Stimulated activated naive B cell treated with anti-CD40 and anti-IgM and Interleukin-4, amounts not matched to agents 10 μg/mL and 1 μg/mL and 100 μg/mL, for 72 hours (primary cell): ENCODE measurements at places on chromosomes 7 and 10.

GRCh38 chr10:10819206-10819856 is 198.3 kb upstream of the CELF2 start:
- DNase-seq: no peak

DNA sequence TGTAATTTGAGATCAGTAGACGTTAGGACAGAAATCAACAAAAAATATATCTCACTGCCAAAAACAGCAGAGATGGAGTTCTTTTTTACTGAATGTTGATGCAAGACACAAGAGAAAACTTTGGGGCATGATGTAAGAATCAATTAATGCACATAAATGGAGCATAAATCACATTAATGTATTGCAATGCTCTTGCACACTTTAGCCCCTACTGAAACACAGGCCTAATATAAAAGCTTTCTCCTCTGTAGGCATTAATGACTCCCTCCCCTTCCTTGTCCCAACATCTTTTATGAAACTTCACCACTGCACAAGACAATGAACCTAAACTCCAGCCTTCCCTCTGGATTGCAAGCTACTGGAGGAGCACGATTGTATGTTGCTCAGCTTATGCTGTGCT is 58.8 kb downstream of the CACNA2D1 start:
- DNase-seq: no peak

DNA sequence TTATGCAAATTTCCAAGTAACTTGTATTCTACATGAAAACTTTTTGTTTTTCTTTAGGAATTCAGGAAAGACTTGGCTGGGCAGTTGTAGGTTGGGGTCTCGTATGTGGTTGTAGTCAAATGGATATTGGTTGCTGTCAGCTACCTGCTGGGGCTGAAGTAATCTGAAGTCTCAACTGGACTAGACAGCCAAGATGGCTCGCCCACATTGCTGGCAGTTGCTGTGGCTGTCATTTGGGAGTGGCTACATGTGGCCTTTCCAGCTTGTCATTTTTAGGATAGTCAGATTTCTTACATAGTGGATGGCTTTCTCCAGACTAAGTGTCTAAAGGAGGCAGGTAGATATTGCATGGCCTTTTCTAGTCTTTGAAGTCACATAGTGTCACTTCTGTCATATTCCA is 32.6 kb downstream of the EXOC6 start:
- no peak for DNase-seq

DNA sequence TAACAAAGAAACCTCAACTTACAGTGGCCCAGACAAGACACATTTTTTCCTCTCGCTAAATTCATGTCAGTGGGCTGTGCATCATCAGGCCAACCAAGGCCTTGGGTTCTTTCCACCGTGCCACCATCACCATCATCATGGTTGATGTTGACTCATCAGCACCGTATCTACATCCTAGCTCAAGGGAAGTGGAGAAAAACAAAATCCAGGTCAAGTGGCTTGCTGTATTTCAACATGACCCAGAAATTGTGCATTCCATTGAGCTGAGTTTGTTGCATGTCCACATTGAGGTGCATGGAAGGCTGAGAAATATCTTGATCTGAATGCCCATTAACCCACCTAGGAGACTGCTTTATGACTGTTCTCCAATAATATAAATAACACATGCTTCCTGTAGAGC is 312.4 kb upstream of the CDC14C start:
- no peak for DNase-seq

DNA sequence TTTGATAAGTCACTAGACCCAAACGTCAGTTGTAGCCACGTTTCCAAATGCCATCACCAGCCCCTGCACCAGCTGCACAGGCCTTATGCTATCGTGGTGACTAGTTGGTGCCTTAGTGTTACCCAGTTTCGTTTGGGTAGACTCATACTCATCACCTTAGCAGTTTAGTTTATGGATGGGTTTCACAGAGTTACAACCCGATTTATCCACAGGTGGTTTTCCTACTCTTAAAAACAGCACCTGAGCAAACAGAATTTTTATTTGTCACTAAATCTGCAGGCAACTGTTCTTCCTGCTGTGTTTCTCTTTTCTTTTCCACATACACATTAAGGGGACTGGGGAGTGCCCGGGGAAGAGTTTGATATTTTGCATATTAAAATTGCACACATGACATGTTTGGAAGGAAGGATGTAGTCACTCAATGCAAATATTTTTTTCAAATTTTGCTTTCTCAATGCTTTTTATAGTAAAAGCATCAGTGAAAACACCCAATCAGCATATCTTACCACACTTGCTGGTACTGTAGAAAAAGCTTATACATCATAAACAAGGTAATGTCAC is 41.6 kb downstream of the PDSS1 start:
- DNase-seq: peak; percentile 40

DNA sequence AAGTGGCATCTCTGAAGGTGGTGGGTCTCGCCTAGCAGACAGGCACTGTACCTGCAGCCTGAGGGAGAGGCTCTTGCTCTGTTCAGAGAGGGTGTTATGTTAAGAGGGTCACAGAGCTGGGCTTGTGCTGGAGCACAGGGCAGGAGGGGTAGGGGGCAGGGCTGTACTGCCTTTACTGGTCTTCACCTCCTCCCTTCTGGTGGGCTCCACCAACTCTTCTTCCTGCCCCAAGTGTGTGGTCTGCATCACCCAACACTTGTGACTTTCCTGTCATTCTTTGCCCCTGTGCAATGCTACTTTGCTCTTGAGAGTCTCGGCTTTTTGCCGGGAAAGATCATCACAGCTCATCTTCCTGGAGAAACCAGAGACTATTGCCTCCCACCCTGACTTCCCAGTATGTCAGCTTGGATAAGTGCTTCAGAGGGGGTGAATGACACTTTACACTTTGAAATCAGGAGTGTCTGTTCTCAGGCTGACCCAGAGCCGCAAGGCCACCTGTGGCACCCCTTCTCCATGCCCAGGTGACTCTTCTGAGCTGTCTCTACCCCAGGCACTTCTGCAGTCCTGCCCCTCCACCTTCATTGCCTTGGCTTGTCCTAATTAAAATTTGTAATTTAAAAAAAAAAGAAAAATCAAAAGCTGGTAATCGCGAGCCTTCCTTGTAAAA is 38.4 kb upstream of the IKZF1 start:
- no peak for DNase-seq

GRCh38 chr7:159280008-159280407 is 135.3 kb upstream of the VIPR2 start:
- DNase-seq: no peak

DNA sequence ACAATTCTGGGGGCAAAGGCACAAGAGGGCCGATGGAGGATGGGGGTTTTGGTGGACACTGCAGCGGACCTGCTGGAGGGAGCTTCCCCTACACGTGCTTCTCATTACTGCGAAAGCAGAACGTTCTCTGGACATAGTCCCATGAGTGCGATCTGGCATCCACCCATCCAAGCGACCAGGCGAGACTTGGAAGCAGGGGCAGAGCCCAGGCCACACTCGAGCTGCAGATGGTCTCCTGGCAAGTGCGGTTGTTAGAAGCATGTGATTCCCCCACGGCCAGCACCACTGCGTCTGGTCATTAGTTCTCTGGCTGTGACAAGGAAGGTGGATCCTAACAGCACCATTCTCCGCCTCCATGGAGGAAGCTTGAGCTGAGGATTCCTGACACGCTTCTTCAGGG is 118.4 kb upstream of the TCERG1L start:
- DNase-seq: no peak

DNA sequence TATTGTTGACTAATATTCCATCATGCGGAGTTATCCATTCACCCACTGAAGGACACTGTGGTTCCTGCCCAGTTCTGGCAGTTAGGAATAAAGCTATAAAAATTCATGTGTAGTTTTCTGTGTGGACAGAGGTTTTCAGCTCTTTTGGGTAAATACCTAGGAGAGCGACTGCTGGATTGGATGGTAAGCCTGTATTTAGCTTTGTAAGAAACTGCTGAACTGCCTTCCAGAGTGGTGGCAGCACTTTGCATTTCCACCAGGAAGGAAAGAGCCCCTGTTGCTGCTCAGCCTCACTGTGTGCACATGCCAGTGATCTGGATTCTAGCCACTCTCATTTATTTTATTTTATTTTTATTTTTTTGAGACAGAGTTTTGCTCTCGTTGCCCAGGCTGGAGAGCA is 14.2 kb downstream of the ZNF775 start:
- DNase-seq: no peak

- DNase-seq: no peak
These were observed 75.9 kb upstream of the PCBD1 start for GRCh38 chr10:70964245-70964644.

- DNase-seq: no peak
These were observed 212.4 kb upstream of the MTPN start for GRCh38 chr7:136189506-136189998.

GRCh38 chr10:45602836-45603235 is 69.7 kb downstream of the ZFAND4 start:
- no peak for DNase-seq

- DNase-seq: no peak
These were observed 26.5 kb upstream of the POU6F2 start for GRCh38 chr7:38951213-38951612.

DNA sequence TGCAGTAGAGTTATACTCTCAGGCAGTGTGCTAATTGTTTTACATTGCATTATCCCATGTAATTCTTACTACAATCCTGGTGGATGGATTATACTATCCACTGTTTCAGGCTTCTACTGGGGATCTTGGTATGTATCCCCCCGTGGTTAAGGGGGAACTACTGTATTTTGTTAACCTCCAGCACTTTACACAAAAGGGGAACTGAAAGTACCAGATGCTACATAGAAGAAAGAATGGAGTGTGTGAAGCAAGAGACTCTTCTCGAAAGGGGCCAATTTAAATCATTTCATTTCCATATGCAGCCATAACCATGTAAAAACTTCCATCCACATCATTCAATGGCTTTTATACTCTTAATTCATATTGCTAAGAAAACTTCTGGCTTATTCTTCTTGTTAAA is 69.4 kb downstream of the C1GALT1 start:
- DNase-seq: peak; percentile 15

DNA sequence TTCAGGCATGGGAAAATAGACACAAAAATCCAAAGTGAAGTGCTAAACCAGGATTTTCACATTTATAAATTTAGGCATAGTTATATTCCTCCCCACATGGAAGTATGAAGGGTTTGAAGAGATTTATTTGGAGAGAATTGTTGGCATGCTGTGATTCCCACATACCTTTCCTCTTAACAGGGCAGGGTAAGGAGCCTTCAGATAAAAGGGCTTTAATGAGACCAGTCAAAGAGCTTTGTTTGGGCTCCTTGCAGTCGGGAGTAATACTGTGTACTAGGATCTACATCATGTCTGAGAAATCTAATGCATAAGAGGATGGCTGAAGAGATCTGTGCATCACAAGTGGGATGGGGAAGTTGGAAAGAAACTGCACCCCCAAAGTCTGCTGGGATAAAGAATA is 140.8 kb upstream of the PTN start:
- DNase-seq: no peak

GRCh38 chr10:16231734-16232435 is 204.9 kb upstream of the PTER start:
- DNase-seq: no peak

DNA sequence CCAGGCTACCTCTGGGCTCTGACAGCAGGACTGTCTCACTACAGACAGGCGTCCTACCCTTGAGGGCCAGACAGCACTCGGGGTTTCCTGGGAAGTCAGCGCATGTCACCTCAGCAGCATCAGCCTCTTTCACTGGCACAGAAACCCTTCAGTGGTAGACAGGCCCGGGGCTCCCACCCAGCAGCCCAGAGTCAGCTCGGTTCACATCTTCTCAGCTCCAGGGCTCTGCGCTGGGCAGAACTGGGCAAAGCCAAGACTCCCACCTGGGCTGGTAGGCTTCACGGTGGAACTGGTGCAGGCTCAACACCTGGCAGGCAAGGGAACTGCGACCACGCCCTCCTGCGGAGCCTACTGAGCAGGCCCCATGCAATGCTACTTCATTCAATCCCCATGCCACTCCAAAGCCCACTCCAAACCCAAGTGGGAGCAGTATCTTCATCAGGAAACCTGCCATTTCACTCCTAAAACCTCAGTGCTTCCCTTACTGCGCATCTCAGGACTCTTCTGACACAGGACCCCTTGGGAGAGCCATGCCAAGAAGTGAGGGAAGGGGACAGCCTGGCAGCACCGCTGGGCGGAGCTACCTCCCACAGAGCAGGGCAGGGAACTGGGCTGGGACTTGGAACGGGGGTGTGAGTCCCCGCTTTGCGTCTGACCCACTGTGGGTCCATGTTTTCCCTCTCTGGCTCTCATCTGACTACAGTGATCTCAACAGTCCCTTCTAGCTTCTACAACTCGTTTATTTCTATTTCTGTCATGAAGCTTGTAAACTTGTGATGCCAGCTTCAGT is 60.4 kb downstream of the SCRN1 start:
- no peak for DNase-seq

- DNase-seq: no peak
These were observed 18.7 kb downstream of the ZNF786 start for GRCh38 chr7:149071641-149072437.

GRCh38 chr7:100490483-100491191 is 6.9 kb downstream of the NYAP1 start:
- no peak for DNase-seq

DNA sequence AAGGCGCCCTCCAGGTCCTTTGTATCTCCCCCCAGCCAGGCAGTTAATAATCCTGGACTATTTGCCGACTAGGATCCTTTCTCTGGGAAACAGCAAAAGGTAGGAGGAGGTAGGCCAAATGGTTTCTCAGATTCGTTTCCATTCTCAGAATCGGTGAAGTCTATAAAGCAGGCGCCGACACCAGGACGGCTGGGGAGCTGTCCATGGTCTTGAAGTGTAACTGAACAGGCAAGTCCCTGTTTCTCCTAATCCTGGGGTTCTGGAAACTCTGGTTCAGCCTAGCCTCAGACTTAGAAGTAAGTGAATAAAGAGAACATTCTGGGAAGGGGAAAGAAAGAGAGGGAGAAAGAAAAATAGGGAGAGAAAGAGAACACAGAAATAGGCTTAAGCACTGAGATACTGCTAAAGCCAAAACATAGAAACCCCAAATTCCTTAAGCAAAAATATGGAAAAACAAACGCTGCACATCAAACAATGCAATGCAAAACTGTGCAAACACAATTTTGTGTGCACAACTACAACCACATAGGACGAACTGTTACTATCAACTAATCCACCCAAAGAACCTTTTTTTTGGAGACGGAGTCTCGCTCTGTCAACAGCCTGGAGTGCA is 11.1 kb upstream of the INA start:
- DNase-seq: no peak

- DNase-seq: no peak
These were observed 119.1 kb downstream of the NRBF2 start for GRCh38 chr10:63252095-63252762.

DNA sequence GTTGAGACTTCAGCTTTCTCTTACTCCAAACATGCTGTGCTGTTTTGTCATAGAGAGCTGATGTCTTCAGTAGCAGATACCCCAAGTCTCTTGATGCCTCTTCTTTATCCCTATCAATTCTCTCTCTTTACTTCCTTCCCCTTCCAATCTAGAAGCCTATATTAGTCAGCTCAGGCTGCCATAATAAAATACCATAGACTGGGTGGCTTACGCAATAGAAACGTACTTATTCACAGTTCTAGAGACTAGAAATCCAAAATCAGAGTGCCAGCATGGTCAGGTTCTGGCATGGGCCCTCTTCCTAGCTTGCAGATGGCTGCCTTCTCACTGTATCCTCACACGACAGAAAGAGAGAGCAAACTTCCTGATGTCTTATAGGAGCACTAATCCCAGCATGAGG is 9.0 kb upstream of the GARS1 start:
- DNase-seq: no peak

GRCh38 chr7:116902867-116903266 is 40.5 kb downstream of the CAPZA2 start:
- no peak for DNase-seq

GRCh38 chr10:99785646-99786045 is 3.2 kb downstream of the ABCC2 start:
- no peak for DNase-seq
